ENCODE measurements at places on chromosomes 13 and 19.

GRCh38 chr13:57629821-57630235, 1.7 kb upstream of the PCDH17 start:
- no peaks in the 10 kb centered on the region for H3K36me3 ChIP-seq
- peak overlapping the region; percentile 33 for H3K4me3 ChIP-seq
- DNase-seq = peak; percentile 65
- peak overlapping the region; percentile 81 for H3K27ac ChIP-seq
- H3K4me1 ChIP-seq = no peaks in the 10 kb centered on the region
- no peaks in the 10 kb centered on the region for H3K27me3 ChIP-seq

DNA sequence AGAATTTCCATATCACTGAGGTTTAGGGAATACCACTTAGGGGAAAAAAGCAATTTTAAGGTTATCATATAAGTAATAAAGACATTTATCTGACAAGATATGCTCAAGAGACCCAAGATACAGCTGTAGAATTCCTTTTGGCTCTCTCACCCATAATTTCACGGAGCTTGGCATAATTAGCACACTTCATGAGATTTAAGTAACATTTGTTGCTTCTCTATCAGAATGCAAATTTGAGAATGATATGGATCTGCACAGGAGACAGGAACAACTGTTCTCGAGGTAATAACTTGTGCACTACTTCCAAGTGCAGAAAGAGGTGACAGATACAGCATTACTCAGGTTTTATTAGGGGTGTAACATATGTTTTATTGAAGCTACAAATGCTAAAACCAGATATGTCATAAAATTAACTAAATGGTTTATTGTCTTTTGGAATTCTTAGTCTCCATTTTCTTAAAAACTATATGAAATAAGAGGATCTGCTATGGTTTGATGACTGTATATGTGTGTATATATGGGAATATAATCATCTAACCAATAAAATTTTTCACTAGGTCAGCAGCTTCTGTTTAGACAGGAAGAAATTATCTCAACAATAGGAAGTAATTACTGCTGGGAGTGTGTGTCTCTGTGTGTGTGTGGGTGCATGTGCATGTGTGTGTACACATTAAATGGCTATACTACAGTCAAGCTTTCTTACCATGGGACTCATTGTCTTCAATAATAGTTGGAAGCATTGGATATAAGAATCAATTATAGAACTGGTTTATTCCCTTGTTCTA, 401.3 kb downstream of the PCDH17 start:
- H3K36me3 ChIP-seq = no peaks in the 10 kb centered on the region
- no peaks in the 10 kb centered on the region for H3K27me3 ChIP-seq
- no peak for DNase-seq
- H3K27ac ChIP-seq = no peak overlapping the region

- no peaks in the 10 kb centered on the region for H3K27me3 ChIP-seq
- no peak overlapping the region for H3K4me3 ChIP-seq
- H3K27ac ChIP-seq = no peak overlapping the region
- DNase-seq = no peak
These were observed 14.0 kb upstream of the MYADM start for GRCh38 chr19:53853707-53854106.

- no peak overlapping the region for H3K4me3 ChIP-seq
- DNase-seq = no peak
- no peaks in the 10 kb centered on the region for H3K4me1 ChIP-seq
- no peaks in the 10 kb centered on the region for H3K36me3 ChIP-seq
- no peak overlapping the region for H3K27ac ChIP-seq
These were observed 86.5 kb downstream of the KCTD12 start for GRCh38 chr13:76799696-76800095.

DNA sequence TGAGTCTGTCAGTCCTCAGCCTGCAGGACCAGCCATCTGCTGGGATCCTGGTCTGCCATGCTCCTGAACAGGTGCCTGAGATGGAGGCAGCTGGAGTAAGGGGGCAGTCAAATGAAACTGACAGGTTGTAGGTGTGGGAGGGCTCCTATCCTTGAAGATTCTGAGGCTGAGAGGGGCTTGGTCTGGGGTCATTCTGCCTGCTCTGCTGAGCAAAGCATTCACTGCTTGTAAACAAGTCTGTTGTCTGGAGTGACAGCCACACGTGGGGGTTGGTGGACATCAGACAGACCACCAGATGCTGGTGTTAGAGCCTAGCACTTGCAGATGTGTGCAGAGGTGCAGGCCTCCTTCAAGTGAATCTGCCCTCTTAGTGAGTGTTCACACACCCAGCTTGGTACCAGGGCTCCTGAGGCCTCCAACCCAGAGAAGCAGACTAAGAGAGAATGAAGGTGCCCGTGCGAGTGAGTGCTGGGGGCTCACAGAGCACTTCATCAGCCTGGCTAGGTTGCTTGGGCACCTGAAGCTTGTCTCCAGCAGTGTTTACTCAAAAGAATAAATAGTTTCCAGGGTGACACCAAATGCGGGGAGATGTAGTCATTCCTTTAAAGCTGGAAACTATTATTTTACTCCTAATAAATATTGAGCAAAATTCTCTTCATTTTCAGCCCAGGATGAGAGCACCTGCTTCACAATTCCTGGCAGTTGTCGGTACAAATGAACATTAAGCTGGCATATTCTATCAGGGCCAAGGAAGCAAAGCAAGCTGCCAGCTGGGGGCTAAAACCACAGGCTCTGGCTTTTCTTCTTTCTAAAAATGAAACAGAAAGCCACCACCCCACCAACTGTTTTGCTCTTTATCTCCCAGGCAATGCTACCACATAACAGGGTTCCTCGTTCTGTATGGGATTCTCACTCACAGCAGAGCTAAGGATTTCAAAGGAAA, 82.3 kb downstream of the RNASEH2B start:
- no peaks in the 10 kb centered on the region for H3K27me3 ChIP-seq
- no peak overlapping the region for H3K4me3 ChIP-seq
- H3K27ac ChIP-seq = peak overlapping the region; percentile 73
- no peaks in the 10 kb centered on the region for H3K4me1 ChIP-seq
- DNase-seq = no peak
- H3K36me3 ChIP-seq = no peaks in the 10 kb centered on the region

- no peaks in the 10 kb centered on the region for H3K27me3 ChIP-seq
- H3K27ac ChIP-seq = no peak overlapping the region
- H3K36me3 ChIP-seq = no peaks in the 10 kb centered on the region
- DNase-seq = no peak
These were observed 1361.9 kb downstream of the UQCRFS1 start for GRCh38 chr19:27851002-27851481.

DNA sequence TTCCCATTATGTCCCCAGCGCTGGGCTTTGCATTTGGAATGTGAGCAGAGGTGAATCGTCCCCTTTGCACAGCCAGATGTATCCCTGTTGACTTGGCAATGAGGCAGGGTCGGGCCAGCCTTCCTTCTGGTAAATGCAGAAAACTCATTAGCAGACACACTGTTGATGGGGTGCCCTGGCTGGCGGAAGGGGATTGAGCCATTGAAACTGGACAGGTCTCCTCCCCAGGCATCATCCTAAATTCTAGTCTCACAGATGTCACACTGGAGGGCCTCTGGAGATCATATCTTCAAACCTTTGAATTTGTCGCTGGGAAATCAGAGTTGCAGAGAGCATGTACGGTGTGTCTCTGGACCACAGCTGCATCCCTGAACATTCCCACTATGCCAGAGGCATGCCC, 219.5 kb upstream of the TSHZ3 start:
- no peak for DNase-seq
- no peaks in the 10 kb centered on the region for H3K4me1 ChIP-seq
- H3K27ac ChIP-seq = no peak overlapping the region
- H3K27me3 ChIP-seq = no peaks in the 10 kb centered on the region

DNA sequence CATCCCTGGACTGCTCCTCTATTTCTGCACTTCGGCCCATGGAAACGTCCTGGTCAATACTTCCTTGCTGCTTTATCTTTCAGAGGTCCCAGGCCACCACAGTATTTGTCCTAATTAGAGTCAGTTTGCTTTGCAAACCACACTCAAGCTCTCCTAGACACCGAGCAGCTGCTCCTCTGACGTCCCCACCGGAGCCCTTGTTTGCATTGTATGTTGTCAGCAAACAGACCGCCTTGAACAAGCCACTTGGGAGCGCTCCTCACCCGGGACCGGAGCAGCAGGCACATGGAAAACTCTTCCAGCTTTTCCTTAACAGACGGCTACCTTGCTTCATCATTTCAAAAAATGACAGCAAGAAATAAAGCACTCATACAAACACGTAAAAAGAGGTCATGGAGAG, 51.5 kb upstream of the GTF3A start:
- DNase-seq = no peak
- H3K4me3 ChIP-seq = no peak overlapping the region
- no peak overlapping the region for H3K27ac ChIP-seq
- peaks cover 35% of the 10 kb centered on the region for H3K27me3 ChIP-seq
- no peaks in the 10 kb centered on the region for H3K36me3 ChIP-seq

GRCh38 chr13:49210669-49211068, 9.5 kb upstream of the MLNR start:
- DNase-seq = no peak
- no peak overlapping the region for H3K27ac ChIP-seq
- H3K4me1 ChIP-seq = peaks cover 9% of the 10 kb centered on the region

DNA sequence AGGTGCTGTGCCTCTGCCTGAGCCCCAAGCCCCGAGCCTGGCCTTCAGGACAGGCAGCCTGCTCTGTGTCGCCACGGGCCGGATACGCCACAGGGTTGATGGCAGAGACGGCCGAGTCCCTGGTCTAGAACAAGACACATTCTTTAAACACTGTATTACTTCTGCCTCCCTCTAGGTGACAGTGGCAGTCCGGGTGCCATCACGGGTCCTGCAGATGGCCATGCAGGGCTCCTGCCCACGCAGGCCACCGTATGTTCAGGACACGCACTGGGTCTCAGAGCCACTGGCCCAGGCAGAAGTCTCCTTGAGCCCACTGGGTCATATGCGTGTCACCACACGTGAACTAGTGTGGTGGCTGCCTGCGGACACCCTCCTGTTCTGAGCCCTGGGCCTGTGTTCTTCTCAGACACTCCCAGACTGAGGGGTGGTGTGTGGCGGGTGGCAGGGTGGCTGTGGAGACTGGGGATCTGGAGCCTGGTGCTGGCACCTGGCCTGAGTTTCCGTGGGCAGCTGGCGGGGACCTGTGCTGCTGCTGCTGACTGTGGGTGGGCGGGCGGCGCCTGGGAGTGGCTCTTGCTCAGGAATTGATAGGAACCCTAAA, 4.4 kb downstream of the PLEKHJ1 start:
- H3K4me1 ChIP-seq = peaks cover 16% of the 10 kb centered on the region
- H3K27me3 ChIP-seq = no peaks in the 10 kb centered on the region
- peak overlapping the region; percentile 21 for H3K27ac ChIP-seq

- H3K4me3 ChIP-seq = peak overlapping the region; percentile 83
- peak overlapping the region; percentile 91 for H3K27ac ChIP-seq
- no peaks in the 10 kb centered on the region for H3K27me3 ChIP-seq
- H3K36me3 ChIP-seq = no peaks in the 10 kb centered on the region
- H3K4me1 ChIP-seq = no peaks in the 10 kb centered on the region
These were observed 1.8 kb downstream of the MBD3 start for GRCh38 chr19:1590641-1591397.

GRCh38 chr13:84810781-84811180, 928.5 kb upstream of the SLITRK1 start:
- no peaks in the 10 kb centered on the region for H3K4me1 ChIP-seq
- no peak overlapping the region for H3K27ac ChIP-seq
- H3K36me3 ChIP-seq = no peaks in the 10 kb centered on the region

DNA sequence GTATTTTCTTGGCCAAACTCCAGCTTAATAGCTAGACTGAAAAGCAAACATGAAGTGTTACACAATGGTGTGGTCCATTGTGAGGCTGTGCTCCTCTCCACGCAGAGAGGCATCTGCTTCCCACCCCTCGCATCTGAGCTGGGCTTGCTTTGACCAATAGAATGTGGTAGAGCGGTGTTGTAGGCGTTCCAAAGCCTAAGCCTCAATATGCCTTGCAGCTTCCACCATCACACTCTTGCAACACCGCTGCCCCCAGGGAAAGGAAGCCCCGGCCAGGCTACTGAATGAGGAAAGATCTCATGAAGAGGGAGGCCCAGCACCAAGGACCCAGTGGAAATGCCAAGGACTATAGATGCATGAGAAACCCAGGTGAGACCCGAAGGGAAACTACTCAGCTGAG, 9.4 kb downstream of the FLT1 start:
- H3K27ac ChIP-seq = no peak overlapping the region
- H3K4me1 ChIP-seq = no peaks in the 10 kb centered on the region
- H3K36me3 ChIP-seq = no peaks in the 10 kb centered on the region
- peaks cover 16% of the 10 kb centered on the region for H3K27me3 ChIP-seq
- H3K4me3 ChIP-seq = no peak overlapping the region

DNA sequence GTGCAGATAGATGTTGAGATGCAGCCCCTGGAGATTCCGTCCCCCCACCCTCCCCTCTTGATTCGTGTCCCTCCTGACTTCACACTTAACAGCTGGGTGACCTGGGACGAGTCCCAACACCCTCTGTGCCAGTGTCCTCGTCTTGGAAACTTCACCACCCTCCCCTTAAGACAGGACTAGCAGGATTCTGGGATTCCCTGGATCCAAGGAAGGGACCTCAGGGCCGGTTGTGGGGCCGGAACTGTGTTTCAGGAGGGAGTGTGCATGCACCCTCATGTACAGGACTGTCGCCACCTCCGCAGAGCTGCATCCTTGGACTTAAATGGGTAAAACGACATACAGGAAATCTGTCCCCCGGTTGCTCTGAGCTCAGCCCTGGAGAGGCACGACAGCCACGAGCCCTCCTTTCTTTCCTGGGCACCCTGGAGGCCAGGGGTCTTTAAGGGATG, 990 bp downstream of the MYO9B start:
- H3K27me3 ChIP-seq = no peaks in the 10 kb centered on the region
- H3K4me3 ChIP-seq = peak overlapping the region; percentile 75
- DNase-seq = no peak
- no peaks in the 10 kb centered on the region for H3K4me1 ChIP-seq
- H3K27ac ChIP-seq = peak overlapping the region; percentile 96

- H3K4me1 ChIP-seq = peaks cover 34% of the 10 kb centered on the region
- peak overlapping the region; percentile 99 for H3K4me3 ChIP-seq
- H3K36me3 ChIP-seq = no peaks in the 10 kb centered on the region
- DNase-seq = no peak
- no peaks in the 10 kb centered on the region for H3K27me3 ChIP-seq
- peak overlapping the region; percentile 98 for H3K27ac ChIP-seq
These were observed 4.9 kb upstream of the ZNF580 start for GRCh38 chr19:55635856-55636440.

GRCh38 chr13:76645632-76646031, 240.6 kb downstream of the KCTD12 start:
- H3K4me1 ChIP-seq = no peaks in the 10 kb centered on the region
- H3K27me3 ChIP-seq = no peaks in the 10 kb centered on the region
- DNase-seq = no peak

DNA sequence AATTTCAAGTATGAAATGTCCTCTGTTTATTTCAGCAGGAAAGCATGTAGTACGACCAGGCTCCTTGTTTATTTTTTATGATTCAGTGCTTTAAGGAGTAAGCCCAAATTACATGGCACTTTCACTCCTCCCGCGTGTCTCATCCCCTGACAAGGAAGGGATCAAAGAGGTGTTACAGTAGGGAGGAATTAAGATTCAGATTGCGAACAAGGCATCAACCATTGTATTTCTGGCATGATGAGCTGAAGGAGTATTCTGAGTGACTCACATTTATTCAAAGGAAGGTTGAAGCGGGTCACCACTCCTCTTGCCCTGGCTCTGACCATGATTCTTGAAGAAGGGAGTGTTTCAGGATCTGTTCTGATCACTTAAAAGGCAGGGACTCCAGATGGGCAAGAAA, 46.1 kb upstream of the CNMD start:
- peaks cover 25% of the 10 kb centered on the region for H3K4me1 ChIP-seq
- no peaks in the 10 kb centered on the region for H3K36me3 ChIP-seq
- H3K27ac ChIP-seq = no peak overlapping the region
- H3K4me3 ChIP-seq = no peak overlapping the region
- DNase-seq = no peak

GRCh38 chr19:48991873-48992580, 1.1 kb downstream of the GYS1 start:
- H3K27ac ChIP-seq = peak overlapping the region; percentile 83
- peaks cover 34% of the 10 kb centered on the region for H3K36me3 ChIP-seq
- peaks cover 25% of the 10 kb centered on the region for H3K4me1 ChIP-seq
- H3K27me3 ChIP-seq = no peaks in the 10 kb centered on the region
- peak; percentile 45 for DNase-seq
- H3K4me3 ChIP-seq = peak overlapping the region; percentile 55

Data from tibial nerve (tissue), 4 donors.